ENCODE measurements at places on chromosomes 1 and 21.
A peak's percentile ranks its signal among the peaks of the same experiment; 100 is the strongest.

- peak; percentile 99 for DNase-seq
Observed at GRCh38 chr1:226062558-226063223, at the start of gene H3-3A. Gene H3-3A (plus strand): TSS chr1:226062716. CDS start chr1:226064352, 1,636 bp downstream.

DNA sequence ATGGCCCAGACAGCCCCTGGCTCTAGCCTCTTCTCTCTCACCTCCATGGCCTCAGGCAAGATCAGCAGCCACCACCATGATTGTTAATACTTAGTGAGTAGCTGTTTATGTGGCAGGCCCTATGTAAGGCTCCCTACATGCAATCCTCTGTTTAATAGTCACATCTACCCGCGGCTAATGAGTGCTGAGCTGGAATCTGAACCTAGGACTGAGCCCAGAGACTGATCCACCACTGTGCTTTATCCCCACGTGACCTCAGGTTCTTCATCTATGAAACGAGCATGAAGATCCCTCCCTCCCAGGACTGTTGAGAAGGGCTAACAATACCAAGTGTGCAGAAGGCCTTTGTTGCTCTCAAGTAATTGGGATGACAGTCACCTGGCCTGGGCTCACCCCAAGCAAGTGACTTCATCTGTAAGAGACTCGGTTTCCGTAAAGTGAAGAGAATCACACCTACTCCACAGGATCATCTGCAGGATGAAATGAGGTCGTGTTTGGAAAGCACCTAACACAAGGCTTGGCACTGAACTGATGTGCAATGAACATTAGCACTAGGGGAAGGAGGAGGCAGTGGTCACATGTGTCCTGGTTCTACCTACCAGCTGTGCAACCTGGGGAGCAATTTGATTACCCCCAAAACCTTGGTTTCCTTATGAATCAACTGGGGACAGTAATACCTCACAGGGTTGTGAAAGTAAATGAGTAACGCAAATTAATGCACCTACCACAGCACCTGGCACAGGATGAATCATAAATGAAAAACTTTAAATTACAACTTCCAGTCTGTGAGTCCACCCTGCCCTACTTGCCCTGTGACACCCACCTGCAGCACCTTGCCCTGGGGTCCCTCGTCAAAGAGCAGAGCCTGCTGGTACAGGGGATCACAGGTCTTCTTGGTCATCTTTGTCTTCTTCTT is 37.2 kb downstream of the RIMS3 start:
- DNase-seq = no peak

GRCh38 chr1:24285231-24285630 is 33.9 kb upstream of the GRHL3 start:
- DNase-seq = no peak

DNA sequence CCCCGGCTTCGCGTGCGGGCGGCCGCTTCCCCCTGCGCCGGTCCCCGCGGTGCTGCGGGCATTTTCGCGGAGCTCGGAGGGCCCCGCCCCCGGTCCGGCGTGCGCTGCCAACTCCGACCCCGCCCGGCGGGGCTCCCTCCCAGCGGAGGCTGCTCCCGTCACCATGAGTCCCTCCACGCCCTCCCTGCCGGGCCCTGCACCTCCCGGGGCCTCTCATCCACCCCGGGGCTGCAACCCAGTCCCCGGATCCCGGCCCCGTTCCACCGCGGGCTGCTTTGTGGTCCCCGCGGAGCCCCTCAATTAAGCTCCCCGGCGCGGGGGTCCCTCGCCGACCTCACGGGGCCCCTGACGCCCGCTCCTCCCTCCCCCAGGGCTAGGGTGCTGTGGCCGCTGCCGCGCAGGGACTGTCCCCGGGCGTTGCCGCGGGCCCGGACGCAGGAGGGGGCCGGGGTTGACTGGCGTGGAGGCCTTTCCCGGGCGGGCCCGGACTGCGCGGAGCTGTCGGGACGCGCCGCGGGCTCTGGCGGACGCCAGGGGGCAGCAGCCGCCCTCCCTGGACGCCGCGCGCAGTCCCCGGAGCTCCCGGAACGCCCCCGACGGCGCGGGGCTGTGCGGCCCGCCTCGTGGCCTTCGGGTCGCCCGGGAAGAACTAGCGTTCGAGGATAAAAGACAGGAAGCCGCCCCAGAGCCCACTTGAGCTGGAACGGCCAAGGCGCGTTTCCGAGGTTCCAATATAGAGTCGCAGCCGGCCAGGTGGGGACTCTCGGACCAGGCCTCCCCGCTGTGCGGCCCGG is 159.2 kb downstream of the RUNX1 start:
- DNase-seq = peak; percentile 67

DNA sequence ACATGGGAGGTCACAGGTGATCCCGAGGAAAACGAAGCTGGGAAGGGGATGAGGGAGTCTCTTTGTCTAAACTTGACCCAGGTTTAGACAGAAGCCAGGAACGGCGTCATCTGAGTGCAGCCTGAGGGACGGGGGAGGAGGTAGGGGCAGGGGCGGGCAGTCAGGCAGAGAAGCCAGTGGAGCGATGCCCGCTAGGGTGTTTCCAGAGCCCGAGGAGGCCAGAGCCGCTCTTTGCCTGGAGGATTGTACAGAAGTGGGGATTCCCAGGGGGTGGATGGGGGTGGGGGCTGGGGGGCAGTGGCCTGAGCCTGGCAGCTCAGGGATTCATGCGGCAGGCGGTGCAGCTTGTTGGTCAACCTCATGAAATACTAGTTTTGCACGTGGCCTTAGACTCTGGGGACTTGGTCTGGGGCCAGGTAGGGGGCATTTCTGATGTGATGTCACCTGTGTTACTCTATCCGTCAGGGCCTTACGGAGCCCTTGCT is 58.4 kb downstream of the VPS26C start:
- DNase-seq = peak; percentile 47

- DNase-seq = no peak
Observed at GRCh38 chr21:15243406-15243805, 178.6 kb upstream of the NRIP1 start.
